ENCODE measurements at places on chromosomes 6 and 20.

DNA sequence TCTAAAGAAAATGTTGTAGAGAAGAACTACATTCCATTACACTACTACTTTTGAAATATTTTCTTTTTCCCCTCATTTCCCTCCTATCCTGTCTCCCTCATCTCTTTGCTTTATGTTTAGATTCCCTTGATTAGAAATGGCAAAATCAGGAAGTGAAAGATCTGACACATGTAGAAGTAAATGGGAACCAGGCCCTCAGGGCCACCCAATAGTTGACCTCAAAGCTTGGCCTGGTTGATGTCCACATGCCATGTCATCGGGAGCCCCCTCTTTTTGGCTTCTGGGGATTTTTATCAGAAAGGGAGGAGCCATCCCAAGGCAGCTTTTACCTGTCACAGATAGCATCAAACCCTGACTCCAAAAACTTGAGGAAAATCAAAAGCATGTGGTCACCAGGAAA, 168.3 kb upstream of the ECI2 start:
- DNase-seq: no peak

GRCh38 chr6:113184291-113184690, 672.9 kb upstream of the MARCKS start:
- DNase-seq: no peak

GRCh38 chr20:24370911-24371695, 98.3 kb upstream of the SYNDIG1 start:
- no peak for DNase-seq

DNA sequence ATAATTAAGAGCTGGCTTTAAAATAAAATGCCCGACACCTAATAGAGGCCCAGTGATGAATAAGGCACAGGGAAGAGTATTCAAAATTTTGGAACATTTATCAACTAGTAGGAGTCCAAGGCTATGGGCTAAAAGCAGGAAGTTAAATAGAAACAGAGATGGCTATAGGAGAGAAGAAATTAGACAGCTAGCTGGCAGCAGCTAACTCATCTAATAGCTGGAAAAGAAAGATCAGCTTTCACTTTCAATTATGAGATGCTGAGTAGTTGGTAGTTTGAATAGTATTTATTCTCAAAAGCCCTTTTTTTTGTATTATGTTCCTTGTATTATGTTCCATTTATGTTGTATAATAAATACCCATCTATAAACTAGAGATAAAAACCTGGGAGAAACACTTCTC, 215.7 kb downstream of the SLC35F1 start:
- no peak for DNase-seq

DNA sequence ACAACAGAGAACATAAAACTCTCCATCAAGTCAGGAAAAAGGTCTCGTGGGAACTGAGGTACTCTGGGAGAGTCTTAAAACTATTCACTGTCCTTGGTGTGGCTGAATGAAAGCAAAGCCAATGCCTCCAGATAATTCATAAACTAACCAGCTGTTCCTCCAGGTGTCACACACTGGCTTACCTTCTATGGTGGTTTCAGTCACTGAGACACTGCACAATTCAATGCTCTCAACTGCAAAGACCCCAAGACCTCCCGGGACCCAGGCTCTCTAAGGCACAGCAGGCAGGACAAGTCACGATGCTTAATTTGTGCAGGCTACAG, 100.8 kb downstream of the GMPR start:
- no peak for DNase-seq

DNA sequence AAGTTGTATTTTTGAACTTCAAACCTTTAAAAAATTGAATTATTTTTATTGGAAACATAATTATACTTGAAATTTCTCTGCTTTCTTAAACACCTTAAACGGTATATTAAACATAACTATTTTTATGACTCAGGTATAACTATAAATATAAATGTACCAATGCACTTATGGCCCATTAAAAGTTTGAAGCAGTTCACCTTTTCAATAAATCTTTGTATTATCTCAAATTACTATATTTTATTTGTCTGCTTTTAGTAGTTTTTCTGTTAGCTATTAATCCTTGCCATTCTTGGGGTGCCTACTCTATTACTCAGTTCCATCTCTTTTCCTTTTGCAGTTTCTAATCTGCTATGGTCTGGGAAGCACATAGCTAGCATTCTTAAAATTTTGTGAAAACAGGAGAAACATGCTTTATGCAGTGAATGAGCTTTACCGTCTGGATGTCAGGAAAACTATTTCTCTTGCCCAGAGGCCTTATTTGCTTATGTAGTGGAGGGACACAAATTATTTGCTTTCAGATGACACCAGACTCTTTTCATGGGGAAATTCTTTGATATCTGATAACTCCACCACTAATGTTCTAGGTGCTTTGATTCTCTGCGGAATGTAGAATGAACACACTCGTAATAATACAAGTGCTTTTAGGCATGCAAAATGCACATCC, 378.9 kb upstream of the CITED2 start:
- DNase-seq: no peak

DNA sequence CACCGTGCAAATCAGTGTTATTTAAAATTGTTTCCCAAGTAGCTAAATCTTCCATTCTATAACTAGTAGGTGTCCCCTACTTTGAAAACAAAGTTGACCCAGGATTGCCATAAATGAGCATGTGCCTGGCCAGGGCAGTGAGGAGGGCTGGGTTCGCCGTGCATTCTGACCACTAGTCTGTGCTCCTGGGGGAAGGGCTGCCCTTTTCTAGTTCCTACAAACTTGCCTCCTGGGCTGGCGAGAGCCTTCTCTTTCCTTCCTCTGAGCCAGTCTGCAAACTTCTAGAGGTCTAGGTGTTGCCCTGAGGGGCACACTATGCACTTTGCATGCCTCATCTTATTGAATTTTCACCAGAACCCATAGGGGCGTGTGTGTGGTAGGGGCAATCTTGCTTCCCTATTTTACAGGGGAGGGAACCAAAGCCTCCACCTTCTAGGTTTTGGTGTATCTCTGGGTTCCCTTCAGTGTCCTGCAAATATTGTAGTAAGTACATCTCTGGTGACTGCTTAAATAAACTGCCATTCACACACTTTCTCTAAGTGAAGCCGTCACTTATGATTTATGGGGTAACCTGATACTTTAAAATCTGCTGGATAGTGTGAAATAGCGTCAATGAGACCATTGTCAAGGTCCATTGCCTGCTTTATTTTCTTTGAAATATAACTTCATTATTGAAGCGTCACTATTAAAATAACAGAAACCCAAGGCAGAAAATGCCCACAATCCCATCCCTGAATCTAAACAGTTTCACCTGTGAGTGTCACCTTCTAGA, 42.2 kb downstream of the CDH26 start:
- no peak for DNase-seq

DNA sequence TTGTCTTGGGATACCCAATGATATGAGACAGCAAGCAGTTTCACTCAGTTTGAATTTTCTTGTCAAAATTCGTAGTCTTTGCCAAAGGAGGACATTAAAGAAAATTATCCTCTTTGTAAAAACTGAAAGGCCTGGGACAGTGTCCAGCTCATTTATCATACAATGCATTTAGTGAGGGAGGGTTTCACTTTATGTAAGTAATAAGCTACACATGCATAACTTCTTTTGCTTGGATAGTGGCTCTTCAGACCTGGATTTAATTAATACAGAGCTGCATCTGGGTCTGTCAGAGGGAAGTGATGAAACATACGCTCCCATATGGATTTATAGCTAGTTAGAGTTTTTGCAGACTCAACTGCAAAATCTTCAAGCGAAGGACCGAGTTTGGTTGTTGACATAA, 175.6 kb downstream of the PHACTR1 start:
- DNase-seq: no peak

- no peak for DNase-seq
Measured at GRCh38 chr6:139452148-139452876, 77.9 kb upstream of the CITED2 start.

- DNase-seq: no peak
Measured at GRCh38 chr6:123854201-123854600, 50.5 kb downstream of the NKAIN2 start.

DNA sequence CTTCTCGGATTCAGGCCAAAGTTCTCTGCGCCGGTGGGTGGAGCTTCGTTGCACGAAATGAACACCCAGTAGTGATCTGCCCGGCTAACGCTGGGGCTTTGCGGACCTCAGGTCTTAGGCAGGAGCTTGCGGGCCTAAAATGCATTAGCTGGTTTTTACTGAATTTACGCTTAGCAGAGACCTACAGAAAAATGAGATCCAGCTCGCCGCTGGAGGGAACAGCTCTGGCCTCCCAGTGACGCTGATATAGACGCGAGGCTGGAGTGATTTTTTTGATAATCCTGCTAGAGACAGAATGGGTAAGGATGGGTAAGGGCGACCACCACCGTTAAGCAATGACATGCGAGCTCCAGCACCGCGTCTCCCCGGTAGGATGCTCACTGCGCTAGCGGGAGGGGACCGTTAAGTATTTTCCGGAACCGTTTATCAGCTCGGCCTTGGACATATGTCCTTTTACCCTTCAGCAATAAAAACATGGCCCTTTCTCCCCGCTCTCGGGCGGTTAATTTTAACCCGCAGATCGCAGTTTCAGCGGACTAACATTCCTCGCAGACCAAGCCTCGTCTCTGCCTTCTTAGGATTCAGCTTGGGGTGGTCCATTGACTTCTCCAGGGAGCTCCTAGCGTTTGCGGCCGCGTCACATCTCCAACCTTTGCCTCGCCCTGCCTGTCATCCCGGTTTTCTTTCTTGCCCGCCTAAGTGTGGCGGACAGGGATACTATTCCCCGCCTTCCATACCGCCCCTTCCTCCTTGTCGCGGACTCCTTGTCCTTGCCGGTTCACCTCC, 109.3 kb downstream of the GPX5 start:
- DNase-seq: no peak

DNA sequence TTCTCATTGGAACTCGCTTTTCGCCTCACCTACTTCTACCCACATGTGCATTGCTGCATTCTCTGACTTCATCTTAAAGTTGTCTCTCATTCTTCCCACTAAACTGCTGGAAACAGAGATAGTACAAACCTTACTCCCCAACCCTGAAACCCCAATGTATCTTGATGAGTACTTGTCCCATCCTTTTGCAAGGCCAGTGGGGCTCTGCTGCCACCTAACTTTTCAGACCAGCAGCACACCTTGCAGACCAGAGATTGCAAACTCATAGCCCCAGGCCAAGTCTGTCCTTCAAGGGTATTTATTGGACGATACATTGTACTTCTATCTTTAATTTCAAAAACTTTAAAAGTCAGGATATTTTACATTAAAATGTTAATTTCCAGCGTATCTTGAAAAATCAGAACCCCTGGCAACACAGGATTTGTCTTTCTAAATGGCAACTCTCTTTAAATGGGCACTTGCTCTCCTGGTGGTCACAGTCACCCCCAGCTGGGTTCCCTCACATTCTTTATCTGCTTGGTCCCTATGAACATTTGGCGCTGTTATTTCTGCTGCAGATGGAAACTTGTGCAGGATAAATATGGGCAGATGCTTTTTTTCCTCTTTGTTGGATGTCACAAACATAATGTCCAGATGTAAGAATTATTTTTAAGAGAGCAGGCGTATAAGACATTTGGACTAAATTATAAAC, 83.9 kb downstream of the SOD2 start:
- DNase-seq: no peak

GRCh38 chr20:59377842-59378241, 77.4 kb downstream of the EDN3 start:
- no peak for DNase-seq

GRCh38 chr20:62134735-62135231, 8.4 kb downstream of the PSMA7 start:
- no peak for DNase-seq

DNA sequence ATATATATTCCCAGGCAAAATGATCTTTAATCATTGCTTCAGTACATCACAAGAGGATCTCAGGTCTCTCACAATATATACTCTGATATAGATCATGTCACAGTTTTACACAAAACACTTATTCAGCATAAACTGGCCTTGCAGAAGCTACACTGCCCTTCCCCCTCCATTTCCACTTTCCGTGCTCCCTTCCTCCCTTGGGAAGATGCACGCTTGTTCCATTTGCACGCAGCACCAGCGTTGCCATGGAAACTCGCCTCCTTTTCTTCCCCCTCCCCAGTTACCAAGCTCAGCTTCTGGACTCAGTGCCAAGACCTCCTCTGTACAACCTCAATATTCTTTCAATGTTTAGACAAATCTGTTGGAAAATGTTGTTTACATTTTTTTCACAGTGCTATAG, 154.6 kb downstream of the RFPL4B start:
- no peak for DNase-seq

GRCh38 chr20:5680192-5680591, 70.0 kb upstream of the SHLD1 start:
- no peak for DNase-seq

- DNase-seq: no peak
Measured at GRCh38 chr6:83370567-83370966, 60.3 kb downstream of the ME1 start.

DNA sequence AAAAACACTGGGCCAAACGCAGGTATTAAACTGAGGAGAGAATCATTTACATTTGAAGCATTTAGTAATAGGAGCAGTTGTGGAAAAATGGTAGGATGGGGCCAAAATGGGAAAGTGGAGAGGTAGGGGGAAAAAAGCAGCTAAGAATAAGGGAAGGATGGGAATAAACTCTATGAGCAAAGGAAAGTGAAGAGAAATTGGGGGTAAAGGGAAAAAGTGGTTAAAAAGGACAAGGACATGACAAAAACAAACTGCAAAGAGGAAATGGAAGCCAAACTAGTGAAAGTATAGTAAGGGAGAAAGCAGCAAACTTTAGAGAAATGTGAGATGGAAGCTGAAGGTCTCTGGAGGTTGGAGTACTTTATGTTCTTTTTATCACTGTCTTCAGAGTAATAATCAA, 6.2 kb upstream of the ZSCAN16 start:
- DNase-seq: no peak

DNA sequence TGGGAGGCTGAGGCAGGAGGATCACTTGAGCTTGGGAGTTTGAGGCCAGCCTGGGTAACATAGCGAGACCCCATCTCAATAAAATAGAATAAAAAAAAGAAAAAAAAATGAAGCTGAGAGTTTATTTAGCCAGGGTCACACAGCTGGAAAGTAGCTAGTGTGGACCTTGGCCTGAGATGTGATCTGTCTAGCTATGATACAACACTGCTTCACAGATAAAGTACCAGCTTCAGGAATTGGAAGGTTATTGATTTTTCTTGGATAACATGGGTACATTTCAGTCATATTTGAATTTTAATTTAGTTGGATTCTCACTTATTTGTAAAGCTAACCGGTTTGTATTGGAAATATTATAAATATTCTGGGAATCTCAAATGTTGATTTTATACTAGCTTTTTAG, 5.1 kb downstream of the FARS2 start:
- no peak for DNase-seq

GRCh38 chr20:2296524-2297356, 939 bp downstream of the TGM3 start:
- DNase-seq: no peak

DNA sequence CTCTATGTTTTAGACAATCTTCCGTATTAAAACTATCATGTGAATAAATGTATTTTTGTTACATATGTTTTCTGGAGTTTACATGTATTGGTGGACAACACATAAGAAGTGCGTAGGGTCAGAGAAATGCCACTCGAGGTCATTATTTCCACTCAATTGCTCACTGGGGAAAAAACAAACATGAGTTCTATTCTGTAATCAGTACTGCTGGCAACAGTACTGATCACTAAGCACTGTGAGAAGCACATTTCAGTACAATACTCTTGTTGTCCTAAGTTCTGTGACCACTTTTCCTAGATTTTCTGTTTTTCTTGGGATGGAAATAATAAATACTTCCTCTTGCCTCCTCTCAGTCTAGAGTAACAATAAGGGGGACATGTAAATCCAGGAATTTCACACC, 44.5 kb downstream of the UST start:
- DNase-seq: no peak
